ENCODE measurements at places on chromosomes 2 and 18.

- DNase-seq: no peak
These were observed 22.9 kb downstream of the ZNF532 start for GRCh38 chr18:58887613-58887963.

DNA sequence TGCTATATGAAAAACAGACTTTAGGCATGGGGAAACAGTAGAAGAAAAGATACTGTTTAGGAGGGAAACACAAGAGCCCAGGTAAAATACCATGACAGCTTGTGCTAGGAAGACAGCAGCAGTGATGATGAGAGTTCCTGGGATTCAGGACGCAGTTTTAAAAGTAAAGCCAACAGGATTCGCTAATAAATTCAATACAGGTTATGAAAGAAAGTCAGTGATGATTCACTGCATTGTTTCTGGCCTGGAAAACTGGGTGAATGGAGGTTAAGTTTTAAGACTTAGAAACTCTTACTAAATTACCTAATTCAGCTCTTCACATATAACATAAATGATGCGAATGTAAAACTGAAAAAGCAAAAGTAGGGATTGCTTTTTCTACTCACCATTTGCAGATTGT, 27.9 kb upstream of the RNU4ATAC start:
- DNase-seq: no peak

- no peak for DNase-seq
These were observed 204.3 kb downstream of the CAMKMT start for GRCh38 chr2:44566059-44566458.

DNA sequence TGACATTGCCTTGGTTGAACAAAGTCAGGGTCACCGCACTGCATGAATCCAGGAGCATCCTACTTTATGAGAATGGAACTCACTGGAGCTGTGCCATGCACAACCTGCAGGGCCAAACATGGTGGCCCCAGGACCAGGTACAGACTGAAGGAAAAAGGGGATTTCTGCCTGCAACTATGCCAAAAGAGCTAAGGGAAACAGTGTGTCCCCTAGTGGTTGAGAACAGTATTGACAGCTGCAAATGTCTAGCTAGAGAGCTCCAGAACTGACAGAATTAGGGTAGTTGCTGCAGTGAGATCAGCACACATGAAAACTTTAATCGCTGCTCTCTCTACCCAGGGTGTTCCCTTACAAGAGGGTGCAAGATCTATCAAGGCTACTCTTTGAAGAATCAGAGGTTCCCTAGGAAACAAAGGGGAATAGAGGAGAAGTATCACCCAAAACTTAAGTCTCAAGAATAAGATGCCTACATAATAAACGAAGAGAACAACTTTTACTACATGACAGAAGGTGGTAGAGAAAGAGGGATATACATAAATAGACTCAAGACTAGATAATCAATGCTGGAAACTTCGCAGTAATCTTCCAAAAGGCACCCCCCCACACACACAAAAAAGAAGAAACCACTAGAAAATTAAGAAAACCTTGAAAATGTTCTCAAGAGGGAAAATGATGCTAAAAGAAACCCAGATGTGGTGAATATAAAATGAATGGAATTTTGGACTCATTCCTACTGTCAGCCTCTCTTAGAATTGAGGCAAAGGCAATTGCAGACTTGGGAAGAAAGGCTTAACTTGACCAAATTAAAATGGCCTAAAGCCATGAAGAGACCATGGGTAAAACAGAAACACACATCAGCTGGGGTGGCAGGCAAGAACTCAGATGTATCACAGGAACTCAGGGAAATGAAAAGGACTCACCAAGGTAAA, 43.6 kb upstream of the IHH start:
- DNase-seq: no peak

DNA sequence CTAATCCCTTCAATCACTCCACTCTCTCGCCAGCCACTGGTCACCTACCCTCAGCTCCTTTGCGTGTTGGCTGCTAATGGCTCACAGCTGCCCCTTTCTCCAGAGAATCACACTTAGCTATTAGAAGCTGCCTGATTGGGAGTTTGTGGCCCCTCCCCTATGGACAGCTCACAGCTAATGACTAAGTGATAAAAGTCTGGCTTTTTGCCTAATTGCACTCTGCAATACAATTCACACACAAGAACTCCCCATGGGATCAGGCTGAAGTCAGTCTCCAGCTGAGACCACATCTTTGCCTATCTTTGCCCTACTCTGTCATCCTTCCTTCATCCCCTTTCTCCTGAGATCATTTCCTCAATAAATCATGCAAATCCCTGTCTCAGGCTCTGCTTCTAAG, 701.9 kb upstream of the RAB6C start:
- DNase-seq: no peak

DNA sequence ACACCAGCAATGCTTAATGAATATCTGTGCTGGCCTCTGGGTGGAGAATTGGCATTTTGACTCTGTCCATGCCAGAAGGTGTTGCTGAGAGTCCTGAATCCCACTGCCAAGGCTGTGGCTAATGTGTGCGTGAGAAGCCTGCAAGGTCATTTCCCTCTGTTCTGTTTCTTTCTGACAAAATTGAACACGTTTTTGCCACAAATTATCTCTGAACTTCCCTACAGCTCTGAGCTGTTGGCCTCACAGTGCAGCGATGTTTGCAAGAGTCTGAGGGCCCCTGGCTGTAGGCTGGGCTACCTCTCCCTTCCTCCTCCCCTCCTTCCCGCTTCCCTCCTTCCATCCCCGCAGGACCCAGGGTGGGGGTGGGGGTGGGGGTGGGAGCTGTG, 154.1 kb upstream of the HS6ST1 start:
- no peak for DNase-seq

GRCh38 chr18:79445696-79446561, 50.2 kb downstream of the NFATC1 start:
- DNase-seq: no peak

DNA sequence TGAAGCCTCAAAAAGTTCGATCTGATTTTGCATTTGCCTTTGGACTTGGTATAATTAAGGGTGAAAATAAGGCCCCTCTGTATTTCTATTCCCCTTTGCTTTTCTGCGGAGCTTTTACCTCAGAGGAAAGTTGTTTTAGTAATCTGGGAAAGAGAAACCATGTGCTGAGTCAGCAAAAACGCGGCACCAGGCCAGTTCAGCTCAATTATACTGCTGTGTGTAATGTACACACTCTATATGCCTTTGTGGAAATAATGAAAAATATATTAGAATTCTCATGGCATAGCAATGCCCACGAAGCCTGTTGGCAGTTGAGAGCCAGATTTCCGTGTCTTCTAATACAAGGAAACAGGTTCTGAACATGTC, 161.9 kb upstream of the SIX2 start:
- no peak for DNase-seq

GRCh38 chr2:5290900-5291546, 401.2 kb upstream of the SOX11 start:
- DNase-seq: no peak

DNA sequence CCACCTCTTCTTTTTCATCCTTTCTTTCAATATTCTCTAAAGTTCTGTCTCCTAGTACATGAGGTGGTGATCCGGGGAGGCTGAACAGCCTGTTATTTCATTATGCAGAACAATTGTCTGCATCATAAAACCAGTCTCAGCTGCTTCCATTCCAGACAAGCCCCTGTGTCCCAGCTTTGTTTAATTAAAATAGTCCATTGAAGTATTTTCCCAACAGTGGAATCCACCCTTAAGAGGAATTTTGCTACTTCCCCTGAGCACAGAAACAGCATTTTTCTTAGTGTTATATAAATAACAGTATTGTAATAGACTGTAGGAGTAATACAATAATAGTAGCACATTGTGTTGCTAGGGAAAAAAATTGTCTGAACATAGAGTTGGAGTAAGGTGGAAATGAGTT, 395.4 kb upstream of the TCF4 start:
- no peak for DNase-seq

DNA sequence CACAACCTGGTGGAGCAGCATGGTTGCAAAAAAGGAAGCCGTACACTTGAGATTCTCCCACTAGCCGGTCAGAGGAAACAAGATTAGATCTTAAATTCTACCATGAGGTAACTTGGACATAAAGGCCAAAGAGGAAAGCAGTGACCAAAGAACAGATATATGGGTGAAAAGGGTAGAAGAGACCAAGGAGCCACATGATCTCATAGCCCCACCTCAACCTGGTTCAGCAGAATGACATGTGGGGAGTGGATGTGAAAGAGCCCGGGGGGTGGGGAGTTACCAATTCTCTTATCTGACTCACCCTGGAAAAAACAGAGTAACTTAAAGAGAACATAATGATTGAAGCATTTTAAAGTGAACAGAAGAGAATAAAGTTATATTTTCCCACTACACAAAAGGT, 683.0 kb downstream of the DSC3 start:
- DNase-seq: no peak

DNA sequence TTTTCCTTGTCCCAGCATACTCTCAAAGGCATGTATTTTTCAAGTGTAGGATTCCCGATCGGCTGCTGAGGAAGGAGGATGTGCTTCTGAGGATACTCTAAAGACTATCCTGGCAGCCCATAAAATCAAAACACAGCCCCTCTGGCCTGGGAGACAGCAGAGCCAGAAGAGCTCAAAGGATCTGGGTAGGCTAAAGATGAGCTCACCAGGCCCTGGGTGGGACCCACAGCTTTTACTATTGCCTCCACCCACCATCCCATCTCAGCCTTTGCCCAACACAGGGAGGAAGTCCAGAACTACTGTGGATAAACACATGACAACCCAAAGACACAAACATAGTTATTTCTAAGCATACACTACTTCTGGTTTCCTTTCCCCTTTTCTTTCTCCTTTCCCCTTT, 79.1 kb upstream of the ZFP36L2 start:
- DNase-seq: no peak
